ENCODE measurements at places on chromosomes 2 and 18. TPM values are rescaled to one million over a fixed set of nuclear protein-coding genes. Genes with fewer than 3 reads are reported as not detected.

The TSPYL6 gene
- total RNA-seq = not detected

DNA sequence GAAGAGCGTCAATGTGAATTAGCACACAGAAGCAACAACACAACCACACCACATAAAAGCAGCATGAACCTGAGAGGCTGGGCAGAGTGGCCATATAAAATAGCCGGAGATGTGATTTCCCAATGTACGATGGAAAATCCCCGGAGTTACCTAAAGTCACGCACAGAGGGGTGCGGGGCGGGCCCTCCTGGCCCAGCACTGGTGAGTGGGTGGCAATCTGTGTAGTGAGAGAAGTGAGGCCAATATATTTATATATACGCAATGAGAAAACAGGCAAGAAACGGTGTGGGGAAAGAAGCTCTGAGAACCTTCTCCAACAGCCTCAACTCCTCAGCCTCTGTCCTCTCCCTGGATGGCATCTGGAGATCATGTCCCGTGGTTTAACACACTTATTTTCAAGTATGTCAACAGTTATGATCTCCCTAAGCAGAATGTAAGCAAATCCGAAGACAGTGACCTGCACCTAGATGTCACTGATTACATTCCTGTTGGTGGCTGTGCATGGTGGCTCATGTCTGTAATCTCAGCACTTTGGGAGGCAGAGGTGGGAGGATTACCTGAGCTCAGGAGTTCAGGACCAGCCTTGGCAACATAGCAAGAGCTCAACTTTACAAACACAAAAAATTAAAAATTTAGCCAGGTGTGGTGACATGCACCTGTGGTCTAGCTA is 41.6 kb downstream of the CRACDL start:
- DNase-seq = no peak

GRCh38 chr2:20198001-20198400 is 26.9 kb downstream of the SDC1 start:
- DNase-seq = no peak

DNA sequence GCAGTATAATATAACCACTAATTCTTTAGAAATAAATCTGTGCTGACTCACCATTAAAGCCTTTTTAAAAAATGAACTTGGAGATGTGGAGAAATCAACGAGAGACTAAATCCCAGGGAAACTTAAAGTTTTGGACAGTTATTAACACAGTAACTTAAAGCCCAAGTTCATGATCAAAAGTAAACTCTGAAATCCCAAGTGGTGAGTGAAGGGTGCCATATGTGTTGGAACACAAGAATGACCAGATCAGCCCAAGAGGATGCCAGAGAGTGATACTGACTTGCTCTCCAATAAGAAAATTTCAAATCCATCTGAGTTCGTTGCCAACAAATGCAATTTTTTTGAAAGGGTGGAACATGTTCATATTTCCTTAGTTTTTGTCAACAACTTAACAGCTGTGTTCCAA is 838.1 kb upstream of the ACVR2A start:
- no peak for DNase-seq

Measured in activated T-helper 1 cell treated with anti-CD3 and anti-CD28 coated beads, Interleukin-12 subunit alpha, Interleukin-12 subunit beta, Interleukin-2, Interleukin-4 antibody, amounts not matched to agents 30 ng/mL and 10 ng/mL and 1 ng/mL, durations not matched to agents 14 hours and 24 hours and 36 hours (primary cell).